DMS53 (cell line): ENCODE measurements at places on chromosomes 1 and 21.

DNA sequence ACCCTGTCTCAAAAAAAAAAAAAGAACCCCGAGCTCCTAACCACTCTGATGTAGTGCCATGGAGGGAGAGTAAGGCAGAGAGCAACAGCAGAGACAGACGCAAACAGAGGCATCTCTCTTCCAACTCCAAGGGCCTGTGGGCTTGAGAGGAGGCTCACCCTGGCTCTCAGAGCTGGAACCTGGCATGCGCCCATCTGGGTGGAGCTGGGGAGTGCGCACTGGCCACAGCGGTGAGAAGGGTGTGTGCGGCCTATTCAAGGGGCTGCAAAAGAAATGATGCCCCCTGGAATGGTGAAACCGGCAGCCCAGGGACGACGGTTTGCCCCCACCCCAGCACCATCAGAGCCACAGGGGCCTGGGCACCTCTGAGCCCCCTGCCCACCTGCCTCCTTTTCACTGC, 17.6 kb downstream of the COL8A2 start:
- DNase-seq, result no peak

- peak; percentile 70 for DNase-seq
These were observed 216.5 kb downstream of the URB2 start for GRCh38 chr1:229842302-229843255.

GRCh38 chr1:11157867-11158266, 31.3 kb upstream of the ANGPTL7 start:
- no peak for DNase-seq

DNA sequence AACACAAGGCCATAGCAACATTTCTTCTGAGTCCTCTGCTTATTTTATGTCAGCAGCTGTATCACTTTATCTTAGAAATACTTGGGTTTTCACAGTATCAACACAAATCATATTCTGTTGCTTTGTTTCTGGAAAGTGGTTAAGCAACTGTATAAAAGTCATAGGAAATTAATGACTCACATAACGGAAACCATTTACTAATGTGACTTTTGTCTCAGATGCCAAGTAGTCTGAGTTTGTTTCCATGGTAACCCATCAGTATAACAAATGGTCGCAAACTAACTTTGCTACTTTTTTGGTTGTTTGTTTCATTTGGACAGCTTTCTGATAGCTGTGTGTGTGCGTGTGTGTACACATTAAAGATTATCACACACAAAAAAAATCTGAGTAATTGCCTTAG, 31.1 kb downstream of the EEIG2 start:
- DNase-seq, result no peak

DNA sequence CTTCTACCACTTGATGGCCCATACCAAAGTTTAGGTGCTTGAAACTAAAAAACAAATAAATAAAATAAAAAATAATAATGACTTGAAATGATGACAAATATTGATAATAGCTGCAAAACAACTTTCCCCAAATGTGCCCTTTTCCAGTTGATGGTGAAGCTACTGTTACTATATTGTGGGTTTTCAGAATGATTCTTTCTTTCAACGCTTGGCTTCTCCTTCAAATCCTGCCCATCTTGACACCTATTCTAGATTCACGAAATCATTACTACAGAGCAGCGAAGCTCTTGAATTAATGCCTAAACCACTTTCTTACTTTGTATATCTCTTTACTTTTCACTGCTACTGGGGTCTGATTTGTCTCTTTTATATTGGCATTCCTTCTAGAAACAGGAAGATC, 9.2 kb upstream of the C1orf141 start:
- DNase-seq, result no peak
